ENCODE measurements at places on chromosomes 6 and 20. TPM values are rescaled to one million over a fixed set of nuclear protein-coding genes. Genes with fewer than 3 reads are reported as not detected.

DNA sequence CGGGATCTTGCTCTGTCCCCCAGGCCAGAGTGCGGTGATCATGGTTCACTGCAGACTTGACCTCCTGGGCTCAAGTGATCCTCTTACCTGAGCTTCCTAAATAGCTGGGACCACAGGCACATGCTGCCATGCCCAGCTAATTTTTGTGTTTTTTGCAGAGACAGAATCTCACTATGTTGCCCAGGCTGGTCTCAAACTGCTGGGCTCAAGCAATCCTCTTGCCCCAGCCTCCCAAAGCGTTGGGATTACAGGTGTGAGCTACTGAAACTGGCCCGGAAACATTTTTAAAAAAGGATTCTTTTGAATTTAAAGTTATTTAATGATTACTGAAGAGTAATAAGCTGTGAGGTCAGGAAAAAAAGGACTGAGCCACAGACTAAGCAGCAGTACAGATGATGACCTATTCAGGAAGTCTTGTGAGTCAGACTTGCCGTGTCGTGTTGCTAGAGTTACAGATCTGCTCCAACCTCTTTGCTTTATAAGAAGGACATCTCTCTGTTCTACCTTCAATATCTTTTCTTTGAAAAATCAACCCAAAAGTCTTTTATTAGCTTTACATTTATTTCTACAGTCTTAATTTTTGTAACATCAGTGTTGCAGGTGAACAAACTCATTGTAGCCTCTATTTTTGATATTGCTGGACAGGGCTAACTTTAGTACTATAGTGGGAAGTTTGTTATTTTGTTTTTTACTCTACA lies 108.7 kb downstream of the NCOA3 start:
- no peaks in the 10 kb centered on the region for H3K4me1 ChIP-seq
- no peak overlapping the region for H3K4me3 ChIP-seq
- no peaks in the 10 kb centered on the region for H3K36me3 ChIP-seq
- no peaks in the 10 kb centered on the region for H3K27me3 ChIP-seq

GRCh38 chr20:57476084-57476526 lies 48.8 kb downstream of the CTCFL start:
- no peak overlapping the region for H3K27ac ChIP-seq
- H3K4me1 ChIP-seq: peaks cover 2% of the 10 kb centered on the region
- peak; percentile 54 for DNase-seq
- no peak overlapping the region for H3K4me3 ChIP-seq

DNA sequence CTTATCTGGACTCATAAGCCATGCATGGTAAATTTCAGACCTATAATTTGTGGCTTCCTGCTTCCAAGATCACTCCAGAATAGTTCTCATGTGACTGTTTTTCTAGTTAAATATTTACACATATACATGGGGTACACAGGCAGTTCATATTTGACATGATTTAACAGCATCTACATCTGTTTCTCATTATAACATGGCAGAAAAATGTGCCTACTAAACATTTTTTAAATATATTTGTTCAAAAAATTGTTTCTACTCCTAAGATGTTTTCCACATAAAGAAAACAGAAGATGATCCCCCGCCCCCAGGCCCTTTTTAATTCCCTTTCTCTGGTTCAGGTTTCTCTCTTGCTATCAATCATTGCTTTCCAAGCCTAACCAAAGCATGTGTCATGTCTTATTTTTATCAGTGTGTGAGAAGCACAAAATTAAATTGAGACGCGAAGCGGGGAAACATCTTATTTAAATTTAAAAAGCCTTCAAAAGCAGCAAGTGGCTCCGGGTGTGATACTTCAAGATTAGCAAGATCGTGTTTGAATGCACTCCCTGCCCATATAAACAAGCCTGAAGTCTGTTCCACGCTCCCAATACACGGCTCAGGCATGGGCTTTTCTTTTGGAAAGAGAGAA lies 37.3 kb downstream of the IPCEF1 start:
- H3K4me3 ChIP-seq: peak overlapping the region; percentile 8
- H3K36me3 ChIP-seq: no peaks in the 10 kb centered on the region
- no peak overlapping the region for H3K27ac ChIP-seq
- no peak for DNase-seq

- H3K4me3 ChIP-seq: no peak overlapping the region
- no peaks in the 10 kb centered on the region for H3K4me1 ChIP-seq
- H3K36me3 ChIP-seq: no peaks in the 10 kb centered on the region
- H3K27me3 ChIP-seq: no peaks in the 10 kb centered on the region
- DNase-seq: no peak
Observed at GRCh38 chr20:48060841-48061720, 275.8 kb upstream of the SULF2 start.

The GRM1 gene
- not detected for total RNA-seq
